ENCODE measurements at places on chromosomes 5 and 9.

DNA sequence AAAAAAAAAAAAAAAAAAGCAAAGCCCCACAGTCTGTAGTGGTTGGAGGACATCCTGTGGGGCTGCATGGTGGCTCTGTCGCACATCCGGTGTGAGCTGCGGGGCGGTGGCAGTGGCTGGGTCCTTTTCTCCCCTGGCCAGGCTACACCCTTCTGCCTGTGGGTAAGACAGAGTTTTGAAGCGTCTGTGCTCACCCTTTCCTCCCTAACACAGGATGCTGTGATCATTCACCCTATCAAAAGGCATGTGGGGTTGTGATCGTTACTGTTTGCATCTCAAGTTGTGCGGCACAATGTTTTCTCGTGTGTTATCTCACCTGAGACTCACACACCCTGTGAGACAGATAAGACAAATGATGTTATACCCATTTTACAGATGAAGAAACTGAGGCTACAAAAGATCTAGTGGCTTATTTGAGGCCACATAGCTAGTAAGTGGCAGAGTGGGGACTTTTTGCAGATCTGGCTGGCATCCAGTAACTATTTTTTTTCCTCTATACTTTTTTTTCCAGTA lies 17.5 kb downstream of the IRF1 start:
- no peak for DNase-seq

DNA sequence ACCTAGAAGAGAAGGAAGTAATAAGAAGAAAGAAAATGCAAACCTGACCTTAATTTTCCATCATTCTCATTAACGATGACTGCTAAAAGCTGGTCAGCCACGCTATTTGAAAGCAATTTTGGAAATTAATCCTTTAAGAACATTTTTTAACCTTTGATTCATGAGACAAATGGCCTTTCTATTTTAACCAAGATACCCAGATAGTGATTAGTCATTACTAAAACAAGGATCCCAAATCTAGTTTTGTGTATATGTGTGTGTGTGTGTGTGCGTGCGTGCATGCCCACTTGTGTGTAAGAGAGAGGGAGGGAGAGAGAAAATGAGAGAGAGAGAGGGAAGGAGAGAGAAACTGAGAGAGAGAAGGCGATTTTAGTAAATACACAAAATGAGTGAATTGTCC lies 329.5 kb downstream of the DEPDC1B start:
- DNase-seq: no peak

GRCh38 chr5:14435481-14435880 lies 146.1 kb upstream of the OTULINL start:
- DNase-seq: no peak

- peak; percentile 73 for DNase-seq
Observed at GRCh38 chr5:39376293-39376714, 12.0 kb upstream of the C9 start.

DNA sequence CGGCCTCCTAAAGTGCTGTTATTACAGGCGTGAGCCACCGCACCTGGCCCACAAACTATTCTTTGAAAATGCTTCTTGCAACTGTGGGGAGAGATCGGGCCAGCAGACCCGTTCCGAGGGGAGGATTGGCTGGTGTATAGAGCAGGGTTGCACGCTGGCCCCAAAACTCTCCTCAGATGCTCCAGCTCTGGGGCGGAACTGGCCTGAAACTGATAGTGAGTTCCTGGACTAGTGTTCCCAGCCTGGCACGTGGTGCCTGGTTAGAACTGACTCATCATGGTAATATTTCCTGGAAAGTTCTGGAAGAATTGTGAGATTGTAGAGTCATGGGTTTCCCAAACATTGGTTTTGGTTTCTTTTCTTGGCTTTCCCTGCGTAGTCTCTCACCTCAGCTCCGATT lies 120.5 kb downstream of the FBXL7 start:
- DNase-seq: peak; percentile 4

- DNase-seq: no peak
Observed at GRCh38 chr9:92432350-92432749, 8.1 kb upstream of the OMD start.

DNA sequence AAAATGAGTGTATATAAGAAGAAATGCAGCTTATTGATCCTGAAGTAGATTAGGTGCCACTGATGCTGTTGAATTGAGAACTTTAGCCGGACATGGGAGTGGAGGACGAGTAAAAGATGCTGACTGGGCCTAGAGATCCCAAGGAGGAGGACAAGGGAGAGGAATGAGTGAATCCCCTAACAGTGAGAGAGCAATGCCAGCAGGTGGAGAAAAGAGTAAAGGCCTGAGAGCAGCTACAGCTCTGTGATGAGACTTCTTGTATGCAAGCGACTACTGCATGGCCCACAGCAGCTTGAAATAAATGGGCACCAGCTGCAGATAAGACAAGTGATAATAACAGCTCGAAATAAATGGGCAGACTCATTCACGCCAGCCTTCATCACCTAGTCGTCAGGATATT lies 44.5 kb upstream of the JMY start:
- DNase-seq: no peak

DNA sequence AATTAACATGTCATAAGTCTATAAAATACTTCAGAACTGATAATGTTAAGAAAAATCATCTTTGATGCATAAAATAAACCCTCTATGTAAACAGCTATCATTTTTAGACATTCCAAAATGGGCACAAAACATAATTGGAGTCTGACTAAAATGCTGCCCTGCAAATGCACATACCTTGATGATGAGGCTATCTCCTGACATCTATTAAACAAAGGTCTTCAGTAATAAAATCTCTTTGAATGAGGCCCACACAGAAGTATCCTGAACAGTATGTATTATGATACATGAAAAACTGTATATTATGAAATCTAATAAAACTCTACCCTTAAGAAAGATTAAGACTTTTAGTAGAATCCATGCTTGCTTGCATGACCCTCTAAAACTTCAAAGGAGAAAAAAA lies 66.1 kb downstream of the FBXL17 start:
- no peak for DNase-seq

DNA sequence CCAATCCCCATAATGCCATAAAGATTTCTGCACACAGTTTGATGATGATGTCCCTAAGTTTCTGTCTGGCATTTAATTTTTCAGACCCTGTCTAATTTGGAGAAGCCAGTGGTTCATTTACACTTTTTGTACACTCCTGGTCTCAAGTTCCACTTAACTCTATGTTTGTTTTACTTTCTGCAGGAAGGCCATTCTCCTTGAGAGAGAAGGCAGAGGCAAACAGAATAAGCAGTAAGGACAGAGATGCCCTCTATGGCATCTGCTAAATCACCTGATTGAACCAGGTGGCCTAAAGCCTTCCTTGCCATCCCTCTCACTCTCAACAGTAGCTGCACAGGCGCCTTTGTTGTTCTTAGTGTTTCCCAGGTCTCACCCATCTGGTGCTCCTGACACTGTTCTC lies 86.1 kb upstream of the LRRTM2 start:
- DNase-seq: no peak

DNA sequence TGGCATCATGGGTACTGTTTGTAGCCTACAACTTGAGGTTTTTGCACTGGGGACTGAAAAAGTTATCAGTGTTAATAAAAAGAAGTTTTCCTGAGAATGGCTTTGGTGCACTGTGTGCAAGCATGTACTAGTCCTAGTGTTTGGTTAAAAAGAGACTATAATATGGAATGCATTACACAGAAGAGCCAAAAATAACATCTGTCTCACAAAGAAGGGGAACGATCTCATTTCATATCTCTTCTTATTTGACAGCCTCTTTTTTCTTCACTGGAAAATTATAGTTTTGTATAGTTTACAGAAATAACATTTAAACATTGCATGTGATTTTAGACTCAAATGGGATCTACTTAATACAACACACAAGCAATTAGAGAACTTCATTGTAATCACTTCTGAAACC lies 127.0 kb upstream of the GDNF start:
- no peak for DNase-seq

DNA sequence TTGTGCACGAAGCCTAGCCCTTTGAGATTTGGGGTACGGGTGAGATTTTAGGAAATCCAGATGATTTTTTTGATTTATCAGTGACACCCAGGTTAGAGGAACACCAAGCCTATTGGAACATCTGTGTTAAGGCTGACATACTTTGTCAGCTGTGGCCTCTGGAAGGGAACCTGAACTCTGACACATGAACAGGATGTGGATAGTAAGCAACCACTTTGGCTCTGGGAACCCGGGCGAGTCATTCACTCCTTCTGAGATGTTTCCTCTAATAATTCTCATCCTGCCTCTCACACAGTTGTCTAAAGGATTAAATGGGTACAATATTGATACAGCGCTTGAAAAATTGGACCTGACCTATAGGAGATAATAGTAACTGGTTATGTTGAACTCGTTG lies 67.8 kb downstream of the FGF1 start:
- DNase-seq: peak; percentile 84

GRCh38 chr9:115730396-115730795 lies 423.2 kb upstream of the PAPPA start:
- DNase-seq: no peak

DNA sequence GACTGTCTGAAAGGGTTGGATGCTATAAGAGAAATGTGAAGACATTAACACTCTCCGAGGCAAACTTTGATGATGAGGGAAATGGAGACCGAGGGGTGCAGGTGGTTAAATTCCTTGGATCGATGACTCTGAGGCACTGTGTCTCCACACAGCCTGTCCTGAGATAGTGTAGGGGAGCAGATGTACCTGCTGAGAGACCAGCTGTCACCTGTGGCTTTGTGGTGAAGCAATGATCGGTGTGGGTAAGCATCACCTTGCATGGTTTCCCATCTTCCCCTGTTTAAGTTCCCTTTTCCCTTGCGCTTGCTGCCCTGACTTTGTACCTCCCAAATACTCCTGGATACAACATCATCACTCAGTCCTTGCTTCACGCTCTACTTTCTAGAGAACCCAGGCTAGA lies 9.8 kb upstream of the MIER3 start:
- DNase-seq: no peak

DNA sequence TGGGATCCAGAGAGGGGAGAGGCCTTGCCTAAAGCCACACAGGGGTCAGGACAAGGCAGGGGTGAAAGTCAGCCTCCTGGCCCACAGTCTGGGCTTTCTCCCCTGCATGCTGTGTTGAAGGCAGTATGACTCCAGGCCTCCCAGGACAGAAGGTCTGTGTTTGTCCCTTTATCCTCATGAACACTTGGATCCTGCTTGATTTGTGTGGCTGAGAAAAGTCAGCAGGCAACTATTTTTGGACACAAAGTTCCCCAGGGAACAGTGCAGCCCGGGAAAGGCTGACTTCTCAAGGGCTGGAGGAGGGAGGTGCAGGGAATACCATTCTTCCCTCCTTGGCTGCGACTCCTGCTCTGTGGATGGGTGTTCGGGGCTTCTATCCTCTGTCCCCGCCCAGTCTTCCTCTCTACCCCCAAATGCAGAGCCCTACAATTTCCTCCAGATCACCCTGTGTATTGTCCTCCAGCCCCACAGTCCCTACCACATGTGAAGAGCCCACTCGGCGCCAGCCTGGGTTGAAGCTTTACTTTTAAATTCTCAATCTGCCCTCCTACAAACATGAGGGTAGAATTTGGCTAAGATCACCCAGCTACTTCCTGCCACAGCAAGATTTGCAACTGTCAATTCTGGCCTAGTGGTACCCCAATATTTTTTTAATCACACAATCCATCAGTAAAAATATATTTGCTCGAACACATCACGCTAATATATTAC lies 4.1 kb downstream of the AKNA start:
- DNase-seq: no peak

GRCh38 chr5:156590978-156591377 lies 259.1 kb upstream of the PPP1R2B start:
- DNase-seq: no peak

- no peak for DNase-seq
Observed at GRCh38 chr5:27015758-27016157, 22.6 kb downstream of the CDH9 start.

DNA sequence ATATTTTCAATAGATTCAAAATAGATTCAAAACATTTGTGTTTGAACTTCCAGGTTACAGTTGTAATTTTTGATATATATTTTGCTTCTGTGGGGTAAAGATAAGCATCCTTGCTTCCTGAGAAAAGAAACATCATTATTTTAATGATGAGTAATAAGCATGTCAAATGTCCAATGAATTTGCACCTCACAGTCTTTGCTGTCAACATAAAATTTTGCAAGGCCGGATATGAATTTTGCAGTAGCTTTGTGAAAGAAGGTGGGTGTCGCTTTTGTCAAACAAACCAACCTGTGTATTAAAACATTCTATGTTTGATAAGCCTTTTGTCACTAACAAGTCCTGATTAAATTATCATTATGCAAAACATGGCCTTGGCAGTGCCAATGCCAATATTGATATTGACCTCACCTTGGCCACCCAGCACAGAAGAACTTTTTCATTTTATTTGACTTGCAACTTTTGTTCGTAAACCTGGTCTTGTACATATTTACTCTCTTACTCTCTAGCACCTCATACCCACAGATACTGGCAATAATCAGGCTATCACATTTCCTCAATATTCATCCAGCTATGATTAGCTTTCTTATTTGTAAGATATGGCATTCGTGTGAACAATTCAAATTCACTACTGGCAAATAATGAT lies 645.0 kb upstream of the KLF4 start:
- no peak for DNase-seq

DNA sequence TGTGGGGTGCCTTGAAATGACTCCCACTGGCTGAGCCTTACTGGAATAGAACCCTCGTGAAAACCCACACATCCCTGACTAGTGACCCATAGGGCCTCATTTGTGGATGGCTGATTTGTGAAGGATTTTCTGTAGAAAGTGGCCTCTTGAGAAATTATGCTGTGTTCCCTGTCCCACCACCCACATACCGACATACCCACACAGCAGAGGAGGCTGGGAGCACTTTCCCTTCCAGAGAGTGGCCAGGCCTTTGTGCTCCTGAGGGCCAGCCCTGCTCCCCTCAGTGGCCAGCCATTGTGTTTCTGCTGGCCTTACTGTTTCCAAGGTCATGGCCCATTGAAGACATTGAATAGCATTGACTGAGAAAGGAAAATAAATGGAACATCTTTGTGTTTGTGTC lies 29.6 kb downstream of the IL9 start:
- DNase-seq: no peak

DNA sequence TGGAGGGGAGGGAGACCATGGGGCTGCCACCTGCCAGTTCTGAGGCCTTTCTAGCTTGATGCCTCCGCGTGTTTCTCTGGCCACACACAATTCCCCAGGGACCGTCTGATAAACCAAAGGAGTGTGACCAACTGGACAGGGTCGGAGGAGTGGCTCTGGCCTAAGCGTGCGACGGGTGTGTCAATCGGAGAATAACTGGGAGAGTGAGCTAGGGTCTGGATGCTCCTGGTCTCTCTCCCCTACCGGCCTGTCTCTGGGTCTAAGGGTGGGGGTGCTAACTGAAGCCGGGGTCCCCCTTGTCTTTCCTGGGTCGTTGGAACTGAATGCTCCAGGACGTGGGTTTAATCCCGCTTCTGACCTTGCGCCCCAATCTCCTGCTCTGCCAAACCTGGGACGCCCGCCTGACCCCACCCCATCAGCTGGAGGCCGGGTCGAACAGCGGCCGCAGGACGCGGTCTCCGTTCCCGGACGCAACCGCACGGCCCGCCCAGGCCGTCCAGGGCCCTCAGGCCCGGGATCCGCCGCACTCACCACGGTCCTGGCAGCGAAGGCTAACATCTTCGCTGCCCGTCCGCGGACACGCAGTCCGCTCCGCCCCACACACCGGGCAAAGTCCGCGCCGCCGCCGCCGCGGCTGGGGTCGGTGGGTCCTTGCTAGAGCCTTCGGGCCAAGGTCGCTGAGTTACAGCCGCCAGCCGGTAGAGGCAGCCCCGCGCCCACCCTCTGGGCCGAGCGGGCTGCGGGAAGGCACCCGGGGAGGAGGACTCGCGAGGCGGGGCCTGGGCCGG lies 447 bp downstream of the CRAT start:
- DNase-seq: peak; percentile 74

Data from RKO (cell line).